Foreskin melanocyte (primary cell): ENCODE measurements at places on chromosomes 1 and 21.

GRCh38 chr1:214637722-214638458 lies 34.9 kb downstream of the CENPF start:
- no peak for DNase-seq

GRCh38 chr1:43973981-43974442 lies 748 bp upstream of the ATP6V0B start:
- no peak for DNase-seq

DNA sequence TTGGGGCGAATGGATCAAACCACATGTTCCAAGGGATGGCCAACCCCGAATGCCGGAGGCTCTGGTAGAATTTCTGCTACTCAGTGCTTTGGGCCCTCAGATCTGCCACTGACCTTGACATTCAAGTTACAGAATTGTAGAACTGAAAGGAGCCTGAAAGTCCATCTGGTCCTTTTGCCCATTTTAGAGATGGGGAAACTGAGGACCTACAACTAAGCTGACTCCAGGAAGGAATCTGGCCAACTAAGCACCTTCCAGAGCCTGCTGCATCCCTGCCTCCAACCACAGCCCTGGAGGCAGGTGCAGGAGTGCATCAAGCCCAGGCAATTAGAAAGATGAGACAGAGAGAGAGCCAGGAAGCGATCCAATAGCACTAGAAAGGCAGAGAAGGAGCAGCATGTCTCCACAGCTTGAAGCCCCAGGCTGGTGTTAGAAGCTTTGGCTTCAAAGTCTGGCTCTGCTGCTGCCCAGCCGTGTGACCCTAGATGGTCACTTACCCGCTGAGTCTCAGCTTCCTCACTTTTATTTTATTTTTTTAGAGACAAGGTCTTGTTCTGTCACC lies 1.3 kb upstream of the CTRC start:
- DNase-seq = no peak

DNA sequence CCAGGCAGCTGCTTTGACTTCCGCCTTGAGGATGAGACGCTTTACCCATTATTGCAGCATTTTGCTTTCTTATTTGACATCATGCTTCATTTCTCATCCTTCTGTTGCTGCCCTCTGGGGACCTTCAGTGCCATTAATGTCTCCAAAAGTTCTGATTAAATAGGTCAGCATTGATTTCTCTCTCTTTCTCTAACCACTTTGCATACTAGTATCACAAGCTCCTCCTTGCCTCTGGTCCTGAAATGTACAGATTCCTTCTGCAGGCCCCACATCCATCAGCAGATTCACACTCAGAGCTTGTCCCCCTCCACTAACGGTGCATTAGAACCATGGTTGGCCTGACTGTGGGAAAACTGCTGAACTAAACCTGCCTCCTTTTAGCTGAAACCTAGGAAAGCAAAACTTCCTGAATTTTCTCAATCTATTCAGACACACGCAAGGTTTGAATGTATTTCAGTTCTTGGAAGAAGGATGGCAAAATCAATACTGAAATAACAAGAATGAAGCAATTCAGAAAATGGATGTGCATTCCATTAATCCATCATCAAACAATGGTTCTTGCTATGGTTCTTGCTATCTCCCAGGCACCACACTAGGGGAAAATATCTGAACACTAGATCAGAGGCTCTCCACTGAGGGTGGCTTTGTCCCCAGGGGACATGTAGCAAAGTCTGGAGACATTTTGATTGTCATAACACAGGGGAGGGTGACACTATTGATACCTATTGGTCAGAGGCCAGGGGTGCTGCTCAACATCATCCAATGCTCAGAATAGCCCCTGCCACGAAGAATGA lies 154.5 kb downstream of the PCP4 start:
- no peak for DNase-seq

DNA sequence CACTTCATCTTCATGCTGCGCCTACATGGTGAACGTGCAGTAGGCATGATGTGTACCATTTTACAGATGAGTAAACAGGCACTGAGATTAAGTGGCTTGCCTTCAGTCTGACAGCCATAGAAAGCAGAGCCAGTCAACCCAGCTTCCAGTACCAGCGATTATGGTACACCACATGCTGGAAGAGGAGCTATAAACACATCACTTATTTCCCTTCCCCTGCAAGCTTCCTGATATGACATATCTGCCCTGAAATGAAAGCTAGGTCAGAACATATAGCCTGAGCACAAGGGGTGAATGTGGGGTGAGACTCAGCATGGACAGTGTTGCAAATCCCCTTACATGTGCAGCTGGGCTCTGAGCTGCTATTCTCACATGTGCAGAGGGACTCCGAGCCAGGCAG lies 33.8 kb upstream of the IL20 start:
- no peak for DNase-seq

GRCh38 chr21:38323721-38324531 lies 67.1 kb downstream of the KCNJ15 start:
- DNase-seq = peak; percentile 49

- no peak for DNase-seq
These were observed 162.3 kb downstream of the VAV3 start for GRCh38 chr1:107802654-107803053.

DNA sequence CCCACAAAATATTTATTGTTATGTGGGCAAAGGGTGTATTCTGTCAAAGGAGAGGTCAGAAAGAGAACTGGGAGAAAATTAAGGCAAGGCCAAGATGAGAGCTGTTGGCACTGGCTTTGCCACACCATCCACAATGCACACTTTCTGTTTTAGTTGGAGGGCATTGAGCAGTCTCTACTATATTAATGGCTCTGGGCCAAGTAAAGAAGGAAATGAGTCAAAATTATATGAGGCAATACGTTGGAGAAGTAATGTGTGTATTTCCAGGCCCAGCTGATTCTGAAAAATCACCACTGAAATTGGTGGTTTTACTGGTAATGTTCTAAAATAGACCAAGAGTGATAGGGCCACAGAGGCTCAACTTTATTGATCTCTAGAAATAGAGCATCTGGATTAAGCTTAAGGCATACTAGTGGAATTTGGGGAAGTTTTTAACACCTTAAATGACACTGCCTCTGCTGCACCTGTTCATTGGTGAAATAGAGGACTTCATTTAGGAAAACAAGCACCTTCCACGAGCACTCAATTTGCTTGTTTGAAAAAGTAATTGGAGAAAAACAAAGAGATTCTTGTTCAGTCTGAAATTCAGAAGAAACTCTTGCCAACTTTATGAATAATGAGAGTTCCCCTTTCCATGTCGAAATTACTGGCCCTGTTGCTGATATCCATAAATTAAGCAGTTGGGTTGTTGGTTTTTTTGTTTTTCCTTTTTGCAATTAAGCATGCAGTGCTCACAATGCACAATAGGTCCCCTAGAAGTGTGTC lies 424.9 kb downstream of the ADGRL2 start:
- DNase-seq = peak; percentile 49

- DNase-seq = peak; percentile 41
These were observed 18.1 kb downstream of the CFAP45 start for GRCh38 chr1:159881622-159882526.

DNA sequence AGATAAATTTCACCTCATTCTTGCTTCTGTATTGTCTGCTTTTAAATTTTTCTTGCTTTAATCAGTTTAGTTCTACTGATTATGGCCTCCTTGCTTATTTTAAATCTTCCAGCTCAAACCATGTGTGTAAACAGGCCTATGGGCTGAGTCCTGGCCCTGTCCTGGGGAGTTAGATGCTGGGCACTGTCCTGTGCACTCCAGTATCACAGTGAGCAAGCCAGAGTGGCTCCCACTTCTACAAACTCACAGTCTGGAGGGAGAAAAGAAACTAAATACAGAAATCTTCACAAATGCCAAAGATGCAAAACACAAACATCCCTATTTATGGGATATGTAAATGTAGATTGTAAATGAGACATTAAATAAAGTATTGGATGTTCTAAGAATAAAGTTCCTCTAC lies 101.1 kb upstream of the POGK start:
- no peak for DNase-seq

GRCh38 chr1:78071696-78072095 lies 25.9 kb downstream of the GIPC2 start:
- no peak for DNase-seq

GRCh38 chr1:100523038-100523652 lies 14.8 kb upstream of the GPR88 start:
- DNase-seq = no peak

DNA sequence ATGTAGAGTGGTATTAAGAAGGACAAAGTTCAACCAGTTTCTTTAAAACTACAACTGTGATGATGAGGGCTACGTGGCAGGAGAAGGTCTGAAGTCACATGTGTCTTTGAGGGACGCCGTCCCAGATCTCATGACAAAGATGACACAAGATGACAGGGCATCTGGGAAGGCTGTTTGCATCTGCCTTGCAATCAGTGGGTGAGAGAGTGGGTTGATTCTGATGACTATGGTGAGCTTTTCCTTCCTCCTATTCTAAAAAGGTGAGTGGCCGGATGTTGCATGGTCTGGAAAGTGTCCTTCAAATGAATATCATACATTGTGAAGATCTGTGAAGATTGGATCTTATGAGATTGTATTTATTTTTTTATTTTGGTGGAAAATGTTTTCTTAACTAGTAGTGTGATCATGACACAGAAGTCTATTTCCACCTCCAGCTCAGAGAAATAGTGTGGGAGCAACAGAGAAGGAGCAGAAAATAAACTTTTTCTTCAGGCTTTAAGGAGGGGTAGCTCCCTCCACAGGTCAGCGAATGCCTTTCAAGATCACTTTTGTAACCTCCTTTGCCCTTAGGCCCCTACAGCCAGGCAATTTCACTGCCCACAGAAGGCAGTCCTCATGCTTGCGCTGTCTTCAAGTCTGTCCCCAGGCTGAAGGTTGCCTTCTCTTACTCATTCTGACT lies 76.0 kb upstream of the ATF3 start:
- DNase-seq = no peak

- DNase-seq = peak; percentile 33
These were observed 40.8 kb upstream of the PRRX1 start for GRCh38 chr1:170623171-170623570.

GRCh38 chr1:50750021-50750619 lies 209.9 kb downstream of the FAF1 start:
- DNase-seq = peak; percentile 29

DNA sequence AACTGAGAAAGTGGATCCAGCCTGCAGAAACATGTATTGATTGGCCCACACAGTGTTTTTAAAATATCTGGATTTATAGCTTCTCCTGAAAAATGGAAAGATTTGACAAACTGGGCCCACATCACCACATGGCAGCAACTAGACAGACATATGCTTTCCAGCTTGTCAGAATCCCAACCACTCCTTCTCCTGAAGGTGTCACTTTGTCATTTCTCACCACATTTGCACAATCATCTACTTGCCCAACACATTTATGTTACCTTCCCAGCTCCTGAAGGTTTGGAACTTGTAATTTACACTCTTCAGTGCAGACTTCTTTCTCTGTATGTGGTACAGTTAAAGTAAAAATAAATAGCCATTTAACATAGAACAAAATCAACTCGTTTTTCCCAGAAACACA lies 126.1 kb upstream of the KIAA1614 start:
- DNase-seq = no peak

GRCh38 chr1:78958711-78959110 lies 47.8 kb downstream of the ADGRL4 start:
- DNase-seq = no peak

GRCh38 chr1:44591381-44591780 lies 82.9 kb downstream of the TMEM53 start:
- DNase-seq = no peak

- no peak for DNase-seq
These were observed 2.6 kb downstream of the PRELP start for GRCh38 chr1:203478231-203478630.

GRCh38 chr1:46301808-46302640 lies 1.4 kb downstream of the LRRC41 start:
- DNase-seq = peak; percentile 33

- no peak for DNase-seq
These were observed 12.2 kb downstream of the TXNIP start for GRCh38 chr1:145983960-145984830.

DNA sequence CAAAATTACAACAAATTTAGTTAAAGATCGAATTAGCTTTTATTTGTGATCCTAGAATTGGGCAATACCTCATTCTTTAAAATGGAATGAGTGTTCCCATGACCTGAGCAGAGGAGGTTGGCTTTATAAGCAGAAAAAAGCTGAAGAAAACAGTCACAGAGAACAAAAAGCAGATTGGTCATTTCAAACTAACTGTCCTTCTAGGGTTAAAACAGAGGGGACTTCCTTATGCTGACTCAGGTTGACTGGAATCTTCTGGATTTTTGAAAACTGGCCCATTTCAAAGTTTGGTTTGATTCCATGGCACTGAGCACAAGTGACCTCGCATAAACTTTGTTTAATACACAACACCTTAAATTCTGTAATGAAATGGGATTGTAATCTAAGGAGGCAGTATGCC lies 17.6 kb downstream of the NFASC start:
- DNase-seq = no peak

GRCh38 chr1:85068846-85069245 lies 20.5 kb upstream of the MCOLN3 start:
- no peak for DNase-seq

DNA sequence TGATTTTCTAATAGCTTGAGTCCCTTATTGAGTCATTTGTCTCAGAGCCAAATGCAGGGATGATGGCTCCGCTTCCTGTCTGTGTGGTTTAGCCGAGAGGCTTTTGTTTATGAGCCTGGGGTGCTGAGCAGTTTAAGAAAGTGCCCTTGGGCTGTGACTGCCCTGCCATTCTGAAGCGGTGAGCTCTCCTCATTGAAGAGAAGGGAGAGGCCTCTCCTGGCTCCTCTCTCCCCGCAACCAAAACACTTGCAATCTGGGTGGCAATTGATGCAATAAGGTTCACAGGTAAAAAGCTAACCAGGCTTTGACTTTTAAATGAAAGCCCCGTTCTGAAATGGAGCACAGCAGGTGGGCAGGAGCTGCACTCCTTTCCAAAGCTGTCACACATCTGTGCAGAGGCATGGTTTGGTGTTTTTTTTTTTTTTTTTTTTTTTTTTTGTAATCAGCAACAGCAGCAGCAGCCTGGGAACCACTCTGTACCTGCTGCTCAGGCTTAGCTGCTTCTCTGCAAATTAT lies 403.7 kb downstream of the SIPA1L2 start:
- DNase-seq = peak; percentile 17

- DNase-seq = no peak
These were observed 12.4 kb downstream of the ZBTB17 start for GRCh38 chr1:15963363-15963967.

GRCh38 chr1:227227761-227228160 lies 90.5 kb downstream of the CDC42BPA start:
- DNase-seq = no peak

GRCh38 chr21:14742119-14742518 lies 196.0 kb upstream of the SAMSN1 start:
- no peak for DNase-seq

DNA sequence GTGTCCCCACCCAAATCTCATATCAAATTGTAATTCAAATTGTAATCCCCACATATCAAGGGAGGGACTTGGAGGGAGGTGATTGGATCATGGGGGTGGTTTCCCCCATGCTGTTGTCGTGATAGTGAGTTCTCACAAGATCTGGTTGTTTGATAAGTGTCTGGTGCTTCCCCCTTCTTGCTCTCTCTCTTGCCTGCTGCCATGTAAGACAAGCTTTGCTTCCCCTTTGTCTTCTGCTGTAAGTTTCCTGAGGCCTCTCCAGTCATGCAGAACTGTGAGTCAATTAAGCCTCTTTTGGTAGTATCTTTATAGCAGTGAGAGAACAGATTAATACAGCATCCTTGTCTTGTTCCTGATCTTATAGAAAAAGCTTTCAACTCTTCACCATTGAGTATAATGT lies 6.5 kb upstream of the LRRC39 start:
- DNase-seq = no peak
